ENCODE measurements at places on chromosomes 4 and X.

DNA sequence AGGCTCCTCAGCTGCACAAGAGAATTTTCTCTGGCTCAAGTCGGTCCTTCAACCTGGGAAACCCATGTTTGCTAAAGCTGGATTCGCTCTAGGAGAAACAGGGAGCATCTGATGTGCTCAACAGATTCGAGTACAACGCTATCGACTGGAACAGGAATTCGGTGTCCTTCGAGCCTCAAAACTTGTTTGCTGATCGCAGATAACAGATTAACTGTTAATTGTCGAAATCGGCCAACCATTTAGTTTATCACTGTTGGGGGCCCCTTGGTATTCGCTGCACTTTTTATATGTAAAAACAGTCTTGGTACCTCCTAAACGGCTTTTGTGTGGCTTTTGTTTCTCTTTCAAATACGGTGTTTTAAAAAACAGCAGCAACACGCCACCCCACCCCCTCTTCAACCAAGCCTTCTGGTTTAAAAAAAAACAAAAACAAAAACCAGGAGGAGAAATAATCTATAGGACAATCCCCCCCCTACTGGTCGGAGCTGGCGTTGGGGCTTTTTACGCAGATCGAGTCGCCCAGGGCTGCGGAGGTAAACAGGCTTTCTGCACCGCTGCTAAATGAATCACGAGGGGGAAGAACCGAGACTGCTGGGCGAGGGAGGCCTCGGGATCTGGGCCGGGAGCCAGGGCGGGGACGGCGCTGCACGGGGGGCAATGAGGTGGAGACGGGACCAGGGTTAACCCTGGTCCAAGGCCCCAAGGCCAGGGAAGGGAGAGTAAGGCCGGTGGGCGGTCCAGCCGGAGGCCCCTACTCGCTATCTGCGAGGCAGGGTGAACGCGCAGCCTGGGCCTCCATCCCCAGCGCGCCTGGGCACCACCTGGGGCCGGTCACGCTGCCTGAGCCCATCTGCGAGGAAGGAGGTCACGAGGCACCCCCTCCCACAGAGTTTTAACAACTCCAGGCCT lies 71.7 kb upstream of the BCOR start:
- peak; percentile 89 for DNase-seq

- no peak for DNase-seq
Measured at GRCh38 chr4:15901998-15902397, 36.5 kb downstream of the FGFBP1 start.

DNA sequence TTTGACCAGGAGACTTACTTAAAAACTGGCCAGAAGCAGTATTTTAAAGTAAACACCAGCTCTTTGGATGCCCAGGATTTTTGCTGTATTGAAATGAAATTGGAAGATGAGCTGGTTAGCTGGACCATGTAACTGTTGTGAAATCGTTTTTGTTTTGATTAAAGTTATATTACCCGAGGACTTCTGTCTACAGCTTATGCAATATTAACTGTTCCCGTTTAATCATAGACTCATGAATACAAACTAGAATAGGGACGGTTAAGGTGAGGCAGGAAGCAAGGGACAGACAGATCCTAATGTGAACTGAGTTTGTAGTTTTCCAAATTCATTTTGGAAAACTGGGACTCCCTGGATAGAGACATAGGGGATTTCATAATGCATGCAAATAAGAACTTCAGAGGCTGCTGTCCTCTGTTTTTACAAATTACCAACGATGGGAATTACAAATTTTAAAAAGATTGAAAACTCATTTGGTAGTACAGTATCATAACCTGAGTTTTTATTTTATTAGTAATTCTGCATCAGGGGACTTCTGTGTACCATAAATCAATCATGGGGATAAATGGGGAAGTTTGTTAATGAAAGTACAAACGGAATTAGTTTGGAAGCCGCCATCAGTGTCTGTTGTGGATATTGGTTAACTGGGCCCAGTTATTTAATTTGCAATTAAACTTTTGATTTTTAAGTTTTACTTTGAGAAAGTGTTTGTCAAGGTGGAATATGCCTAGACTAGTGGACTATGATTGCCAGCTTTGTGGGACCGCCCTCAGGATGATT lies 304.4 kb downstream of the AFF2 start:
- DNase-seq: no peak

GRCh38 chr4:142721187-142721586 lies 124.9 kb downstream of the INPP4B start:
- DNase-seq: no peak

All from activated CD8-positive, alpha-beta T cell treated with anti-CD3 and anti-CD28 coated beads, Interleukin-2, amount 10 ng/mL, durations not matched to agents 7 days and 5 days (primary cell).